Esophagus muscularis mucosa (tissue), 4 donors: ENCODE measurements at places on chromosomes 11 and 22.

GRCh38 chr22:49500076-49500460 lies 327.6 kb downstream of the BRD1 start:
- no peak for DNase-seq

DNA sequence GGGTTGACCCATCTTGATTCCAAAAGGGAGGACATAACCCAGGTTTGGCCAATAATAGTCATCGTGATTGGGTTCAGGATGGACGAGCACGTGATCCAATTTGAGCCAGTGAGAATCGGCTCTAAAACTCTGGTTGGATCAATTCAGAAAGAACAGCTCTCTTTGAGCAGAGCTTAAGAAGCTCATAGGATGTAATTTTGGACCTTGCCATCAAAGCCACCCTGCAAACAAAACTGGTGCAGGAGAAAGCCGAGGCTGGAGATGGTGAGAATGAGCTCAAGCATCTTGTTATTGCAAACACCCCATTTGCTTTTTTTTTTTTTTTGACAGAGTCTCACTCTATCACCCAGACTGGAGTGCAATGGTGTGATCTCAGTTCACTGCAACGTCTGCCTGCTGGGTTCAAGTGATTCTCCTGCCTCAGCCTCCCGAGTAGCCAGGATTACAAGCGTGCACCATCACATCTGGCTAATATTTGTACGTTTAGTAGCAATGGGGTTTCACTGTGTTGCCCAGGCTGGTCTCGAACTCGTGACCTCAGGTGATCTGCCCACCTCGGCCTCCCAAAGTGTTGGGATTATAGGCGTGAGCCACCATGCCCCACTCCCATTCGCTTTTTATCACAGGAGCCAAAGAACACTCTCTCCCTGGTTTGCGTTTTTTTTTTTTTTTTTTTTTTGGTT lies 13.8 kb upstream of the MIAT start:
- no peak for DNase-seq

GRCh38 chr22:35970616-35971455 lies 57.8 kb downstream of the RBFOX2 start:
- DNase-seq: no peak

GRCh38 chr11:61732705-61733104 lies 19.7 kb upstream of the MYRF start:
- DNase-seq: no peak

GRCh38 chr11:91932151-91932821 lies 292.3 kb upstream of the FAT3 start:
- DNase-seq: no peak

- no peak for DNase-seq
These were observed 7.7 kb downstream of the ANKRD49 start for GRCh38 chr11:94501522-94501921.

DNA sequence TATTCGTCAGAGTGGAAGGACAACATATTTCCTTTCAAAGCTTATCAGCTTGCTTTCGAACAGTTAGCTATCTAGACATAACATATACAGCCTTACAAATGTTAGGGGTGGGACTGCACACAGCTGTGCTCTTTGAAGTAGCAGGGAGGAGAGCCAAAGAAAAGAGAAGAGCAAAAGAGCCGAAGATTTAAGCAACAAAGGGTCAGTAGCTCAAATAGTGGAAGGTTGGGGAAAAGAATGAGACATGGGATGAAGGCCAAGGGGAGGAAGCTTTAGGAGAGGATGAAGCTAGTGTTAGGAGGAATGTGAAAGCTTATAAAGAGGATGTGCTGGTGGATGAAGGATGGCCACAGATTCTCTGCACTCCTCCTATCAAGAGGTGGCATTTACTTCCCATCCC lies 31.8 kb upstream of the IGSF22 start:
- DNase-seq: no peak

DNA sequence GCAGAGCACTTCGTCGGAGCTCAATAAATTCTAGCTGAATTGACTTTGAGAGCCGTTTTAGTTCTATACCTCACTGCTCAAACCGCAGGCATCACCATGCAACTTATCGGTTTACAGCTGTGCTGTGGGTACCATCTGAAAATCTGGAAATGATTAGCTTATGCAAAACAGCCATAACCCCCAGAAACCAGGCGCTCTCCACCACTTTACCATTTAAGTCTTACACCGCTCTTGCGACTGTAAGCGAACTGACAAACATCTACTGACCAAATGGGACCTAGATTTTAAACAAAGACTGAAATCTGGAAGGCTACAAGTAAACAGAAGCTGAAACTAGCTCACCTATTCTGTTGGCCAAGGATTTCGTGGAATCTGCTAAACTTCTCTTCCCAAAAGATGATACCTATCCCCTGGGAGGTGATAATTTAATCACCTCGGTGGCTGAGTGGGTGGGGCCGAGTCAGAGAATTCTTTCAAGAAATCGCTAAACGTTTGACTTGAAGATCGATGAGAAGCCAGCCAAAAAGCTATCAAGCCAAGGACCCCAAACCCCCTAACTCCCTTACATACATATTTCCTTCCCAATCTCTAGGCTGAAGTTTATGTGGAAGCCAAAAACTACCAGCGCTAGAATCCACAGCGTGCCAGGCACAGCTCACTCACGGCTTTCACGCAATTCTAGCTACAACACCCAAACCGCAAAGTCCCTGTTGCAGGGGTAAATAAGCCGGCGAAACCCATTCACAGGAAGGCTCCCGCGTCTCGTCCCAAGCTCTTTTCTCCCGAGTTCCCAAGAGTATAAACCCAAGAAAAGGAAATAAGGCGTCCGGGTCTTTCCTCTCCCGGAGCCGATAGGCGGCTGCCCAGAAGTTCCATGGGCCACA lies 644 bp downstream of the SPTY2D1 start:
- DNase-seq: no peak

DNA sequence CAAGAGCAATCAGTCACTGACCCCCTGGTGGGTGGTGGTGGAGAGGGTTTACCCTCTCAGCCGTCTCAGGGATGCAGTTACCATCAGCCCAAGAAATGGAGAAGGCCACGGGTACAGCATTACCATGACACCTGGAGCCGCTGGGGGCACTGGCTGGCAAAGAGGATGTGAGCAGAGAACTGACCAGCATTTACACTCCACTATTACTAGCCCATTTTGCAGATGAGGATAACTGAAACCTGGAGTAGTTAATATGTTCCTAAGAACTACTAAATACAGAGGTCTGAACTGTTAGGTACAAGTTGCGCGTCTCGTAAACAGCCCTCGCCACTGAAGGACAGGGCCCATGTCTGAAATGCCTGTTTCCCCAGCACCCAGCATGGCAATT lies 79.0 kb downstream of the TIMP3 start:
- no peak for DNase-seq

GRCh38 chr22:45948081-45948648 lies 28.8 kb downstream of the WNT7B start:
- DNase-seq: no peak

DNA sequence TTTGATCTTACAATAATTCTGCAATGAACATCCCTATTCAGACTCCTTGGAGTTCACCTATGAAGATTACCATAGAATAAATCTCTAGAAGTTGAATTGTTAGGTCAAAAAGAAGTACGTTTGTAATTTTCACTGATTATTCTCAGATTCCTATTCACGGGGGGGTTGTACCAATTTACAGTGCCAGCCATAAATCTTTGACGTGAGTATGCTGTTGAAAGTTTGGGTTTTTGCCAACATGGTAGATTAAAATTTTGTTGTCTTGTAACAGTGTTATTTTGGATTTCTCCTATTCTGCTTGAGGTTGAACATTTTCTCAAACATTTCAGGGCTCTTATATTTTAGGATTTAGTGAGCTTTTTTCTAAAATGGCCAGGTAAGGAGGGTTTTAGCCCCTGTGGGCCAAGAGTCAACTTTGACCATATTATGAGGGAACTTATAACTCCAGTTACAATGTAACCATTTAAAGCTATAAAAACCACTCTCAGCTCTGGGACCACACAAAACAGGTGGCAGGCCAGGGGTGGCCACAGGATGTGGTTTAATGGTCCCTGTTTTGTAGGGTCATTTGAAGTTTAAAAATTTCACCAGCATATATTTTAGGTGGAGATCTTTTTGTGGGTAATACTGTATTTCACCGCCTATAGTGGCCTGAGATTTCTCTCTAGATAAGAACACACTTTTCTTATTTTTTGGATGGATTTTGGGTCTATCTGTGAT lies 25.8 kb downstream of the GGTLC2 start:
- DNase-seq: no peak

DNA sequence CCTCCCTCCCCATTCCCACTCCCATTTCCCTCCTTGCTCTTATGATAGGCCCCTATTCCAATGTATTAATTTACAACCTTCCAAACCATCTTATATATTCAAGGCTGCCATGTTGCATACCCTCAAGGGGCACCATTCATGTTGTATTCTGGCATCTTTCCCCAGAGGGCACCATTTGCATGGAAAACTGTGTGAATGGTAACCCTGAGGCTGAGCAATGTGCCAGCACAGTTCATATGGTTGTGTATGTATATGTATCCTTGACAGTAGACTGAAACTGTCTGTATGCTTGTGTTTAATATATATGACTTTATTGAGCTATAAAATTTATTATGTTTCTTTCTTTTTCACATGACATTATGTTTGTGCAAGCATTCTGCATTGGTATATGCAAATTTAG lies 7.3 kb downstream of the RASSF10 start:
- peak; percentile 37 for DNase-seq

- no peak for DNase-seq
These were observed 175.0 kb downstream of the DYNC2H1 start for GRCh38 chr11:103284260-103284659.

DNA sequence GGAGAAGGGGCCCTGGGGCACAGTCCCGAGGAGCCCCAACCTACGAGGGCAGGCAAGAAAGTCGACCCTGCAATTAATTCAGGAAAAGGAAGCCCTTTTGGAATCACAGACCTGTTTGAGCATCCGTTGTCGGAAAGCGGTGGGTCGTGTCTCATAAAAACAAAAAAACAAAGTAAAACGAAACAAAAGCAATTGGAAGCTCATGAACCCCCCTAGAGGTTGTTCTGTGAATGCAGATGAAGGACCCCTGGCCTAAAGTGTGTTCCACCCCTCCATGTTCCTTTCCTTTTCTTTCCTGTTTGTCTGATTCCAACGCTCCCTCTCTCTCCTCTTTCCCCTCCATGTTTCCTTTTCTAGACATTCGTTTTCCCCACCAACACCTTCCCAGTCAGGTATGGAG lies 203.7 kb downstream of the GRIK4 start:
- no peak for DNase-seq

DNA sequence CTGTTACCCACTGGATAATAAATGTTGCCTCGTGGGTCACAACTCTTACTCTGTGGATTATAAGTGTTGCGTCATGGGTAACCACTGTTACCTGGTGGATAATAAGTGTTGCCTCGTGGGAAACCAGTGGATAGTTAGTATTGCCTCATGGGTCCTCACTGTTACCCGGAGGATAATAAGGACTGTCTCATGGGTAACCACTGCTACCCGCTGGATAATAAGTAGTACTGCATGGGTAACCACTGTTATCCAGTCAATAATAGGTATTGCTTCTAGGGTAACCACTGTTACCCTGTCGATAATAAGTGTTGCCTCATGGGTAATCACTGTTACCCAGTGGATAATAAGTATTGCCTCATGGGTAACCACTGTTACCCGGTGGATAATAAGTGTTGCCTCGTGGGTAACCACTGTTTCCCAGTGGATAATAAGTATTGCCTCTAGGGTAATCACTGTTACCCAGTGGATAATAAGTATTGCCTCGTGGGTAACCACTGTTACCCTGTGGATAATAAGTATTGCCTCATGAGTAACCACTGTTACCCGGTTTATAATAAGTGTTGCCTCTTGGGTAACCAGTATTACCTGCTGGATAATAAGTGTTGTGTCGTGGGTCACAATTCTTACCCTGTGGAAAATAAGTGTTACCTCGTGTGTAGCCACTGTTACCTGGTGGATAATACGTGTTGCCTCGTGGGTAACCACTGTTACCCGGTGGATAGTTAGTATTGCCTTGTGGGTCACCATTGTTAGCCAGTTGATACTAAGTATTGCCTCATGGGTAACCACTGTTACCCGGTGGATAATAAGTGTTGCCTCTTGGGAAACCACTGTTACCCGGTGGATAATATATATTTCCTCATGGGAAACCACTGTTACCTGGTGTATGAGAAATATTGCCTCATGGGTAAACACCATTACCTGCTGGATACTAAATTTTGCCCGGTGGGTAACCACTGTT lies 15.7 kb upstream of the NXPE4 start:
- peak; percentile 39 for DNase-seq

- no peak for DNase-seq
These were observed 47.0 kb downstream of the TNRC6B start for GRCh38 chr22:40224702-40225101.

- no peak for DNase-seq
These were observed 81.1 kb upstream of the SHANK2 start for GRCh38 chr11:71333473-71333872.

- no peak for DNase-seq
These were observed 18.4 kb downstream of the GRIK4 start for GRCh38 chr11:120529911-120530310.

DNA sequence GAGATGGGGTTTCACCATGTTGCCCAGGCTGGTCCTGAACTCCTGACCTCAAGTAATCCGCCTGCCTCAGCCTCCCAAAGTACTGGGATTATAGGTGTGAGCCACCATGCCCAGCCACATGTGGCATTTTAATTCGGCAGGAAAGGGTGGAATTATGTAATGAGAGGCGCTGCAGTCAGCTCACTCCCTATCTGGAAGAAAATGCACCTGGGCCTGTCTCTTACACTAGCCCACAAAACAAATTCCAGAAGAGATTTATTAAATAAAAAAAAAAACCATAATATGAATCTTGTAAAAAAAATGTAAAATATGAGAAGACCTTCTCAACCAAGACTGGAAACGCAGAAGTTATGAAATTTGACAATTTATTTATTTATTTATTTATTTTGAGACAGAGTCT lies 8.2 kb upstream of the KAT5 start:
- DNase-seq: no peak

DNA sequence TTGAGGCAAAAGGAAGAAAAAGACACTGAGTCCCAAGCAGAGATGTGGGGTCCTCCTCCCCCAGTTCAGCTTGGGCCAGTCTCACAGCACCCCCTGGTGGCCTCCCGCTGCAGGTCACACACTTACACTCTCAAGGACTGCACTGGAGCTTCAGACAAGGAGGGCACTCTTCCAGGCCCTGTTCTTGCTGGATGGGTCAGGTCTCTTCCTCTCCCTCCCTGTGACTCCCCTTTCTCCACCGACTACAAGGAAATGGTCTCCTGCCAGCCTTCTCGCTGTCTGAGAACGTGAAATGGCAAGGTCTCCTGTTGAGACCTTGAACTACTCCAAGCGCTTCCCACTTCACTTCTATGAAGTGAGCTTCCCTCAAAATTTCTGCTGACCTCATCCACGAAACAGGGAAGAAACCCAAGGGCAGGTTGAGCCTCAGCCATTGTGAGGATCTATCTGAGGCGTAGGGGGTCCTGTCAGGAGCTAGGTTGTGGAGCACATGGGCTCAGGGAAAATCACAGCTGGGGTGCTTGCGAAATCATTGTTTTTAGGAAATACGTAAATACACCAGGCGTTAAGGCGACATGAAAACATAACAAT lies 11.2 kb upstream of the IGLL1 start:
- no peak for DNase-seq
